Fibroblast of skin of right biceps (primary cell): ENCODE measurements at places on chromosomes 5 and 9.

- DNase-seq: peak; percentile 86
Measured at GRCh38 chr5:171483551-171484135, 64.2 kb downstream of the FGF18 start.

DNA sequence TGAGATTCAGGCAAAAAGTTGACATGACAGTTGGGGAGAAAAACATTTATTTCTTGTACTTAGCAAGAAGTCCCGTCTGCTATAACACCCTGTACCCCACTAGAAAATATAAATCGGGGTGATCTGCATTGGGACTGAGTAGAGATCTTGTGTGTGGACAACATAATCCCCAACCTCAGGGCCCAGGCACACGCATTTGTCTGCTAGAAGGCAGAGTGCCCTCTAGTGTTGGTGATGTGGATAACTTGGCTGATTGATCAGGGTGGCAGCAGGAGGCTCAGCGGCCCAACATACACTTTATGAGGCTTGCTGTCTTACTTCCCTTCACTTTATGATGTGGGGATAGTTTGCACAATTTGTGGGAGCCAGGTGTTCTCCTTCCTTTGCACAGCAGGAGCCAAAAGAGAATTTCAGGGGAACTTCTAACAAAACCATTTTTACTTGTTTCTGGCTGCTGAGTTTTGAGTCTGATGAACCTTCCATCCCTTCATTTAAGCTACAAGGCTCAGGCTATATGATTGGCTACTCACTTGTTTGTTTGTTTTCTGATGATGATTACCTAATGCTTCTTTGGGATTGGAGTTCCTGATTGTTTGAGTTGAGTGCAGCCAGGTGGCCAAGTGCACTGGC, 263.2 kb downstream of the DMAC1 start:
- peak; percentile 40 for DNase-seq

DNA sequence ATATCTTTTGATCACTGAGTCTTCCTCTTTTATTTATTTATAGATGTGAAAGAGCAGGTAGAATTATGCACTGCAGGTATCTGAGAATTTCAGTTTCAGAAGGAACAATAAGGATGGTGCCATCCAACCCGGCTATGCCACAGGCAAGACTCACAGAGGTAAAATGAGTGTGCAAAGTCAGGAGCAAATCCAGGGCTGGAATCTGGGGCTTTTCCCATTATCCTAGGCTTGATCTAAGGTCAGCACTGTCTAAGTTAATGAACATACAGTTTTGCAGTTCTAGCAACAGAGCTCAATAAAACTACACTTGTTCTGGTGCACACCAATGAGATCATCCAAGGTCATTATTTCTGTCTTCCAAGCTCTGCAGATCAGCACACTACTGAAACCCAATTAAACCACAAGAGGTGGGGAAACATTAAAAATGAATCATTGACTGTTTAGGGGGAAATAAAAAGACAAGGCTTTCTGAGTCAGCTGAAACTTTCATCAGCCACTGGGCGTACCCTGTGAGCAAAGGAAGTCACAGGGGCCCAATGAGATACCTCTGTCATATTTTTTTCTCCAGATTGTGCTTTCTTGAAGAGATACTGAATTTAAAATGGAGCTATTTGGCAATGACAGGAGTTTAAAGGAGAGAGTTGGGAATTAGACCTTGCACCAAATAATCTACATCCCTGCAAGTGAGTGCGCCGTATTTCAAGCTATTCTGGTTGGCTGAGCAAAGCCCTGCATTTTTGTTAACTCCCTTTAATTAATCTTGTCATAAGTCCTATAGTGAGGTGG, 662.2 kb upstream of the ZNF608 start:
- peak; percentile 96 for DNase-seq

- no peak for DNase-seq
Measured at GRCh38 chr5:14364096-14364495, 217.5 kb upstream of the OTULINL start.

DNA sequence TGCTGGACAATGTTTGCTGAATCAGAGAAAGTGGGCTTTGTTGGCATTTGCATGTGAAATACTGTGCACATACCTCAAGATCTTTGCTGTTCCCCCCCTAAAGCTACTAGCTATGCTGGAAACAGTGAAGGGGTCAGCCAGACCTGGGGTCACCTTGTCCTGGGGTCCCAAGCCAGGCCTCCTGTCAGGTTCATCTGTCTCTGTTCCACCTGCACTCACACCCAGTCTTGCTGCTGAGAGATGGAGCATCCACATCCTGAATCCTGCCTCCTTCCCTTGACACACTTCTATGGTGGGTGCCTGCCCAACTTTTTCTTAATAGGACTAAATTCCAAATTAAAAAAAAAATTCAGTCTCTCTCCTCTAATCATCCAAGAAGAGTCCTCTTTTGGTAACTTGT, 4.0 kb upstream of the ABL1 start:
- DNase-seq: no peak
